ENCODE measurements at places on chromosomes 2 and 18.
A peak's percentile ranks its signal among the peaks of the same experiment; 100 is the strongest.

DNA sequence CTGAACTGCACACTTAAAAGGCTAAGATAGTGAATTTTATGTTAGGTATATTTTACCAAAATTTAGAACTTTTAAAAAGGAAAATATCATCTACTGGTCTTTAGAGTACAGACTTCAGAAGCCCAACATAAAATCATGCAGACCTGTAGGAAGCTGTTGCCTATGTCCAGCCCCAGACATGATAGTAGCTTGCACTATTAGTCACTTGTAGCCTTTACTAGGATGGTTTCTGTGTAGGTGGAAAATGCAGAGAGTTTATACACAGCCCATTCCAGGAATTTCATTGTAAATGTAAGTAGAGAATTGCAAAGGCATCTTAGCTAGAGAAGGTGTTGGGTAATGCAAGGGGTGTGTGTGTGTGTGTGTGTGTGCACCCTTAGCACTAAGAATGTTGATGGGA lies 640.2 kb downstream of the RNF144A start:
- DNase-seq: no peak

- DNase-seq: no peak
Observed at GRCh38 chr18:26215247-26215970, 10.8 kb upstream of the TAF4B start.

GRCh38 chr2:12716032-12716281 lies 779 bp upstream of the TRIB2 start:
- DNase-seq: peak; percentile 90

DNA sequence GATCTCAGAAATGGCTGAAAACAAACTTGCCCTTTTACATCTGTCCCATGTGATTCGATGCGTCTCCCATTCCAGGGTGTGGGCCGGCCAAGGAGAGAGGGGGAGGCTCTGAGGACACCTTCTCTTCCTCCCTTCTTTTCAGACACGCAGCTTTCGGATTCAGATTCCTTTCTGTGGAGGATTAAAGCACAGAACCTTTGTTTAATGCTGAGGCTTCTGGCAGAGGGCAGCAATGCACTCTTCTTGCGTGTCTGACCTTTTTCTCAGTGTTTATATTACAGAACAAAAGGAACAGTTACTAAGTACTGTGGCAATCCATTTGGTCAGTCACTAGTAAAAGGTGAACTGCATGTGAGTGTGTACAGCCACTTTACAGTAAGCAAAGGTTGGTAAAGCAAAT lies 268.9 kb upstream of the CCDC68 start:
- no peak for DNase-seq

GRCh38 chr2:144088863-144089262 lies 431.1 kb downstream of the ZEB2 start:
- no peak for DNase-seq

DNA sequence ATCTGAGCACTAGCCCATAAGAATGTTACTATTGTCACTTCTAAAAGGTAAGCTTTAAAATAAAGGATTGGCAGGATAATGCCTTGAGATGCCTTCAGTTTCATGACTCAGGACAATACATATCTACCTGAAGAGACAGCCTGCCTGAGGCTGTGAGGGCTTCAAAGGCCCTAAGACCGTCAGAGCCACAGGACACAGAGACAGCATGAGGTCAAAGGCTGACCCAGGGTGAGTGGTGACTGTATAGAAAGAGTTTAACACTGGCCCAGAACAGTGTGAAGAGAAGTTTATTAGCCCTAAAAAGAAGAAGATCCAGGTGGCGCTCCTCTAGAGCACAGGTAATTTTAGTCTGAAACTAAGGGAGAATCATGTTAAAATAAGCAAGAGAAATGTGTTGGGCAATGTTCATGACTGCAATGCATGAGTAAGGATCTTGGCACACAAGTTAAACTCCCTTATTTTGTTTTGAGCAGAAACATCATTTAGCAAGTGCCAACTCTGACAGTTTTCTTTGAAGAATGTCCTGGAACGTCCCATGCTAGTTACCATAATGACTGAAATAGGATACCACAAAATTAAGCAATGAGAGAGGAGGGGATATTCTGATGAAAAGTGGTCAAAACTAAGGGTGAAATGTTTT lies 78.1 kb upstream of the FAM110C start:
- DNase-seq: no peak

GRCh38 chr2:186909095-186909494 lies 60.1 kb upstream of the ZSWIM2 start:
- DNase-seq: no peak

DNA sequence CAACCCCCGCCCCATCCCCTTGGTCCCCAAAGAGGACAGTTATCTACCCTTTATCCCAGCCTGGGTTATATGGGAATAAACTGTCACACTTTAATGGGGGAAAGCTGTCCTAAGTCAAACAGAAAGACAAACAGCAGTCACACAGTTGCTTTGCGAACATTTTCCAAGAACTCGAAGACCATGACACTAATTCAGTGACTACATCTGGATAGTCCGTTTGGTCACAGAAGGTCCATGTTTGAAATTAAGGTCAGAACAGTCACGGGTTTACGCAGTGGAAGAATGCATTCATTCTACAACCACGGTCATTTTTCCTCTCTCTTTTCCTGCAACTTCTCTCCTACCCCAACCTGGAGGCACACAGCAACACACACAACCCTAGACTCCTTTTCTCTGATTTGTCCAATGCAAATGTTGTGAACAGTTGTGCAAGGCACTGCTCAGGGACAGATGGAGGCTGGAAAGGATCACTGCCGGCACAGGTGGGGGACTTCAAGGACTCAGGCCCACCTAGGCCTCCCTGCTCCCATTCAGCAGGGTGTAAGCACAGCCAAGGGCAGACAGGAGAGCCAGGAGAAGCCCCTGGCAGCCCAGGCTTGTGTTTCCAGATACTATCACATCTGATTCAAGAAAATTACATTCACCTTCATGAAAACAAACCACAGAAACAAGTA lies 39.9 kb downstream of the ZNF516 start:
- no peak for DNase-seq

DNA sequence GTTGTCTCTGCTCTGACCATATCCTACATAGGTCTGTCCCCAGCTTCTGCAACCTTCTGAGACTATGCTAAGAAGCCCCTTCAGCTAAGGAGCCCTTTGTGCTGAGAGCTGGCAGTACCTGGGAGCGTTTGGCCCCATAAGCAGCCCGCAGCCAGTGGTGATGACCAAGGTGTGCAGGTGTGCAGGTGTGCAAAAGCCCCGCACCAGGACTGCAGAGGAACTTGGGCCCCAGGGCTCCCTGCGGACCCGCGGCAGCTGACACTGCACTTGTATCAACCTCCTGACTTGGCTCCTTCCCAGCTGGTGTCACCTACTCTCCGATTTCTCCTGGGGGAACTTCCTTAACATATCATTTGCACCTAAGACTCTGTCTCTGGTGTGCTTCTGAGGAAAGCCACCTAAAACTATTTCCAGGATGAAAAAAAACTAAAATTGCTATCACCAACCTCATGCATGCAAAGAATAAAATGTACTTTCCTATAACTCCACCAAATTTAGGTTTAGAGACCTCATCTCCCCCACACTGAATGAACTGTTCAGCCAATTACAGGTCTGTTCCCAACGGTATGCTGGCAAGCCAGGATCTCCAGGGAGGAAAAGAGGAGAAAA lies 16.1 kb upstream of the GNAL start:
- DNase-seq: no peak

DNA sequence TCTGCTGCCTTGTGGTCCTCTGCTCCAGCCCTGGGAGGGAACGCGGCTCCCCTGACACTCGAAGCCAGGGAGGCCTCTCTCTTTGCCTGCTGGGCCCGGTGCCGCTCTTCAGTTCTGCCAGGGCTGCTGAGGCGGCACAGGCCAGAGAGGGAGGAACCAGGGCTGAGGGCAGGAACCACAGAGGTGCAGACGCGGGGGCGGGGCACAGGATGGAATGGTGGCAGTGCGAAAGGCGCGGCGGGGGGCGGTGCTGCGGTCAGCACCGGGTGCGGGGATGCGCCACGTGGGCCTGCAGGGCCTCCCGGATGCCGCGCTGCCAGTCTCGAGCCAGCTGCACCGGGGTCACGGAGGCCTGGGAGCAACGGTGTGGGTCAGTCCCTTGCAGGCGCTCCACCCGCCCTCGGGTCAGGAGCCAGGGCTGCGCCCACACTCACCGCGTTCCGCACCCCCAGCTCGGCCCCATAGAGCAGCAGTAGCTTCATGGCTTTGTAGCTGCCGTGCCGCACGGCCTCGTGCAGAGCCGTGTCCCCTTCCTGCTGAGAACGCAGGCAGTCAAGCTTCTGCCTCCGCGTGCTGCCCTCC lies 4.4 kb downstream of the ANKRD23 start:
- DNase-seq: peak; percentile 88

GRCh38 chr2:134739236-134739878 lies 20.6 kb upstream of the TMEM163 start:
- no peak for DNase-seq

- no peak for DNase-seq
Observed at GRCh38 chr18:34251919-34252318, 27.2 kb upstream of the NOL4 start.

DNA sequence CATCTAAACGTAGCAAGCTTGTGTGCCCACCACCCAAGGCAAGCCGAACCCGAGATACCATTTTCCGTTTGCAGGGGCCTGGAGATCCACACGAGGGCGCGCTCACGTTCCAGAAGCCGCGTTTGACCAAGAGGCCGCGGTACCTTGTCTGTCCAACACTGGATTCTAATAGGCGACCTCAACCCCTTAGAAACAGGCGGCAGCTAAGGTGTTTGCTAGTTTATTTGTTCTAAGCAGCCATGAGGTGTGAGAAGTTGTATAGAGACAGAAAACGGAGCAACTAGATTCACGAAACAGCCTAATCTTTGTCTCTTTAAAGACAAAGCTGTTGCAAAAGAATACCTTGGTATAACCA lies 4.2 kb downstream of the HOXD11 start:
- no peak for DNase-seq

GRCh38 chr2:222193328-222193983 lies 105.3 kb downstream of the PAX3 start:
- no peak for DNase-seq

DNA sequence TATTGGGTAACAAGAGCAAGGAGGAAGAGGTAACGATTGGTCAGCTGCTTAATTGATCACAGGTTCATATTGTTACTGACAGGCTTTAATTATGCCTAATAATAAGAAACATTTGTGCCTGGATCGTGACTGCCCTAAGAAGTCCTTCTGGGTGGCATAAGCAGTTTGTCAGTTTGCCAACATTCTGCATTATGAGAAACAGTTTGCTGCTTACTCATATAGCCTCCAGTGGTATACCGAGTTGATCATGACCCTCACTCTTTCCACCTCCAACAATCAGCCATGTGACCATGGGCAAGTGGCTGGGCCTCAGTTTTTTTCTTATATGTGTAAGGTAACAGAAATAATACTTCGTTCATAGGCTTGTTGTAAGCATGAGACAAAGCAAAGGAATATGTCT lies 96.6 kb upstream of the CABLES1 start:
- no peak for DNase-seq

DNA sequence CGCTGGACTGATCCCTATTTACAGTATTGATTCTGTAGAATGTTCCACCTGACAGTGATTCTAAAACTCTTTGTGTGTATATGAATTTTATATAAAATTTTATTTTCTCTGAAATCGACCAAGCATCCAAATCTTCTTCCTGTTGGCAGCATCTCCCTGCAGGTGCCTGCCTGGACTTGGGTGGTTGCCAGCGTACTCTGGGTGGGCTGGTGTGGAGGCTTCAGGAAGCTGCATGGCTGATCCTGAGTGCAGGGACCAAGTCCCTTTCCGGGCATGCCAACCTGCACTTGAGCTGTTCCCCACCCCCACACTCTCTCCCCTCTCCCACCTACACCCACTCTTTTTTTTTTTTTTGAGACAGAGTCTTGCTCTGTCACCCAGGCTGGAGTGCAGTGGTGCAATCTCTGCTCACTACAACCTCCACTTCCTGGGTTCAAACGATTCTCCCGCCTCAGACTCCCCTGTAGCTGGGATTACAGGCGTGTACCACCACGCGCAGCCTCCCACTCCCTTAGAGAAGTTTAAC lies 53.2 kb upstream of the ALKAL2 start:
- DNase-seq: no peak

DNA sequence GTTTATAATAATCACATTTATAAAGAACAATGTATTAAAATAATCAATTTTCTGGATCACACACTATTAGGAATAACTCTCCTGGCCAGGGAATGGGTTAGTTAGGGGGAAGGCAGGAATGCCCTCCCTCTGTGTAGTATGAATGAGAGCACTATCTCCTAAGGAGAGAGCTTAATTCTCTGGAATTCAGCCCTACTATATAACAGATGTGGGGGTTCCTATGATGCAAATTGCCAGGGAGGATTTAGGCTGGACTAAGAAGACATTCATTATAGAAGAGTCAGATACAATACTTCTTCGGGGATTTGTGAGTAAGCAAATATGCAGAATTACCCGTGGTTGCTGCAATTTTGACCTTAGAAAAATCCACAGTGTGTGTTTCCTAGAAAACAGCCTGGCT lies 250.1 kb upstream of the VRK2 start:
- DNase-seq: no peak

- no peak for DNase-seq
Observed at GRCh38 chr18:59282341-59282740, 9.1 kb upstream of the RAX start.

GRCh38 chr18:50405582-50406271 lies 30.9 kb downstream of the SKA1 start:
- DNase-seq: no peak

DNA sequence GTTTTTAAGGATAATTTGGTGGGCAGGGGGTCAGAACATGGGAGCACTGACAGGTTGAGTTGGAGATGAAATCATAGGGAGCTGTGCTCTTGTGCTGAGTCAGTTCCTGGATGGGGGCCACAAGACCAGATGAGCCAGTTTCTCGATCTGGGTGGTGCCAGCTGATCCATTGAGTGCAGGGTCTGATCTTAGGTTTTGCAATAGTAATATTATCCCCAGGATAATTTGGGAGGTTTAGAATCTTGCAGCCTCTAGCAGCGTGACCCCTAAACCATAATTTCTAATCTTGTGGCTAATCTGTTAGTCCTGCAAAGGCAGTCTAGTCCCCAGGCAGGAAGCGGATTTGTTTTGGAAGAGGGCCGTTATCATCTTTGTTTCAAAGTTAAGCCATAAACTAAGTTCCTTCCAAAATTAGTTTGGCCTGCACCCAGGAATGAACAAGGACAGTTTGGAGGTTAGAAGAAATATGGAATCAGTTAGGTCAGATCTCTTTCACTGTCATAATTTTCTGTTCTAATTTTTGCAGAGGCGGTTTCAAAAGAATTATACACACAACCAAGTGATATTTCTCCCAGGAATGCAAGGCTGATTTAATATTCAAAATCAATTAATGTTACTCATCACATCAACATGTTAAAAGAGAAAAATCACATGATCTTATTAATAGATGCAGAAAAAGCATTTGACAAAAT lies 23.0 kb downstream of the DBI start:
- DNase-seq: peak; percentile 88

DNA sequence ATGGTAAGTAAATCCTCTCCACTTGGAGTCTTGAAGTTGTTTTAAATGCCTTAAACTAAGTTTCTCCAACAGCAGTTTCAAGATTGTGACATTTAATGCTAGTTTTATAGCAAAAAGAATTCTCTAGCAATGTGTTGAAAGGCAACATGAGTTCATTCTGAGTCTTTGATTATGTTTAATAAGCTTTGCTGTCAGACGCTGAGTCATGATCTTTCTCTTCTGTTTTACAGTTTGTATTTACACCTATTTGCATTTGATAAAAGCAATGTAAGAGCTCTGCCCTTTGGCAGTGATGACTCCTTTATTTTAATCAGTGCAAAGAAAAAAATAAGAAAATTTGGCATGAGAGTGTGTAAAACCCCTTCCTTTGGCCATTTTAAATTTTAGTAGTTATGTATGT lies 497.7 kb downstream of the STK39 start:
- no peak for DNase-seq

- DNase-seq: no peak
Observed at GRCh38 chr2:62812921-62813825, 107.7 kb downstream of the EHBP1 start.

- no peak for DNase-seq
Observed at GRCh38 chr2:72755647-72756423, 70.0 kb downstream of the EXOC6B start.
